GM13976 (cell line): ENCODE measurements at places on chromosomes 5 and 9.

DNA sequence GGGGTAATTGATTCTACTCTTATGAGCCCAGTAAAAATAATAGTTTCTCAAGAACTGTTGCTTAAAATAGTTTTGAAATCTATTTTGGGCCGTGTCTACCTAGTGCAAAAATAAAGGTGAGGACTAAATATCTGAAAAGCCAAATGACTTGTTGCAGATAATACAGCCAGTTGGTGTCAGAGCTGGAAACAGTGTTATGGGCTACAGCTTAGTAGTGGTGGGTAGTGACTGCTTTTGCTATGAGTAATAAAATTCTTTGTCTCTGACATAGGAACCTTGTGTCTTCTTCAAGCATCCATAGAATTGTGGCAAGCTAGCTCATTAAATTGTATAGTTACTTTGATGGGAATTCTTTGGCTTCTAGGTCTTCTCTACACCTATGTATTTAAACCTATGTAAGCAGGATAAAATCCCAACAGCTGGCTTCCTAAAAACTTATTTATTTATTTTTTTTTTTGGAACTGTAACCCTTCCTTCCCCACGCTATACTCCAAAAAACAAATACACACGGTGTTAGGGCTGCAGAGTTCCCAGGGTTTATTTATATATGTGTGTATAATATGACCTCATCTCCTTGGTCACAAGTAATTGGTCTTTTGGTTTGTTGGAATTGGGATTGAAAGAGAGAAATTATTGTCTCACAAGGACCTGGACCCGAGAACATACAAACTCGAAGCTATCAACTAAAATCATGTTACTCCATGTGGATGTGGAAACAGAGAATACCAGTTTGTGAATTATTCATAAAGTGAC lies 138.0 kb downstream of the NUDT12 start:
- no peak for DNase-seq

GRCh38 chr5:150454492-150455229 lies 5.1 kb upstream of the RPS14 start:
- no peak for DNase-seq

DNA sequence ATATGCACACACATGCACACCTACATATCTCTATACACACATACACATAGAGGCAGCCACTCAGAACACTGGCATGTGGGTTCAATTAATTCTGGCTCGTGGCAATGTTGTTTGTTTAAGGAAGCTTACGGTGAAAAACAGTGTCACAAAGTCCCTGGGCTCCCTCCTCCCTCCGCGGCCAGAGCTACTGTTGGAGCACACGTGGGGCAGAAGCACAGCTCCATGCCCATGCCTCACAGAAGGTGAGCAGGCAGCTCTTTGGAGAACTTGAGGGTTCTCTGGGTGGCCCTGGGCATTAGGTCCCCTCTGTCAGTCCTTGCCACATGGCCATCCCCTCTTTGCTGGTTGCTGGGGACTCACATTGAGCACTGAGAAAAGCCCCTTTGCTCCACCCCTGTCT lies 107.5 kb downstream of the GADD45G start:
- no peak for DNase-seq

DNA sequence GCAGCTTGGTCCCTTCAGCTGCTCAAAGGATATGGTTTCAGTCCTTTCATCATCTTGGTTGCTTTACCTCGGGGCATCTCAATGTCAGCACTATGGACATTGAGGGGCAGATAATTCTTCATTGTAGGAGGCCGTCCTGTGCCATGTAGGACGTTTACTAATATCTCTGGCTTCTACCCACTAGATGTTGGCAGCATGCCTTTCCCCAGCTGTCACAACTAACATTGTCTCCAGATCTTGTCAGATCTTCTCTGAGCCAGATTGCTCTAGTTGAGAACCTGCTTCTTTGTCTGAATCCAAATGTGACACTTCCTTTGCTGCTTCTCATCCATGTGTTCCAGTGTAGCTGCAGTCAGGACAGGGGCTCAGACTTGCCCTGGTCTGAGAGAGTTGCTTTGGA lies 10.3 kb downstream of the PTPA start:
- no peak for DNase-seq

GRCh38 chr5:61617995-61618525 lies 286.0 kb downstream of the ZSWIM6 start:
- no peak for DNase-seq

GRCh38 chr5:43601454-43602260 lies 1.3 kb upstream of the NNT start:
- peak; percentile 54 for DNase-seq

DNA sequence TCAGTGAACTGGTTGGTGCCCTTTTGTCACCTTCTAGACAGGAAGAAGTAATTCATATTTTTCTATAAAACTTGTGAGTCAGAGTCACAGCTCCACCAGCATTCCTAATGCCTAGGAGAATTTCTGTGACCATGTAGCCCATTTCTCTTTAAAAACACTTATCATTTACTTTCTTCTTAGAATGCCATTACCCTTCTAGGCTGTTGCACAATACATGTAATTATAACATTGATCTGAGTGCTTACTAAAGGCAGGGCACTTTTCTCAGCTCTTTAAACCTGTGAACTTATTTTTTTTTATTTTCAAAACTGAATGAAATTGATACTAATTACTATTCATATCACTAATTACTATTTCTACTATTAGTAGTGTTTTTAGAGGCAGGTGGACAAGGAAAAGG lies 373.7 kb downstream of the TLE4 start:
- DNase-seq, result no peak

GRCh38 chr5:105639511-105639910 lies 2031.2 kb downstream of the EFNA5 start:
- DNase-seq, result no peak

DNA sequence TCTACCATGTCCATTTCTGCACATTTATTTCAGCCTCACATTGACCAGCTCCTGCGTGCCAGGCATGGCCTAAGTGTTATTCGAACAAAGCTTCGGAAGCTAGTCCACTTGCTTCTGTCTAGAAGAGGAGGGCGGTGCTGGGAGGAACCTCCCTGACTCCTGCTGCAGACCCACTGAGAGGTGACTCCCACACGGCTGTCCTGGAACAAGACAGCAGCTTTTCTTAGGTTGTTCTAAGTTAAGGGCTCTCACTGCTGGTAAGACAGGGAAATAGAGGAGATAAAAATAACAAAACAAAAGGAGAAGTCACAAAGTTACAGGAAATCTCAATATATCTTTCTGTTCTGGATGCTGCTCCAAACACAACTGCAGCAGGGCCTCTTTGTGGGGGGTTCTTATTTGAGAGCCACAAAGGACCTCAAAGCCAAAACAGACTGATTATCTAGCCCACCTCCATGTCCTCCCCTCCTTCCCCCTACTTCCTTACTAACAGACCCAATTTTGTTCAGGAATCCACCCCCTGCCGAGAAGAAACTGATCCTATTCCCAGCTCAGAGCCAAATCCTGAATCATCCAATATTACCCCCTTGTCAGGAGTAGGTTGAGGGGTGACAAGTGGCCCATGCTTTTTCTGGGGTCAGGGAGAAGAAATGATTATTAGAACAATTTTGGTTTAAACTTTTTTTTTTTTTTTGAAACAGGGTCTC lies 28.4 kb upstream of the KCNIP1 start:
- no peak for DNase-seq

- no peak for DNase-seq
Observed at GRCh38 chr5:53426878-53427277, 53.6 kb upstream of the FST start.

GRCh38 chr9:18490641-18491370 lies 16.9 kb downstream of the ADAMTSL1 start:
- no peak for DNase-seq

DNA sequence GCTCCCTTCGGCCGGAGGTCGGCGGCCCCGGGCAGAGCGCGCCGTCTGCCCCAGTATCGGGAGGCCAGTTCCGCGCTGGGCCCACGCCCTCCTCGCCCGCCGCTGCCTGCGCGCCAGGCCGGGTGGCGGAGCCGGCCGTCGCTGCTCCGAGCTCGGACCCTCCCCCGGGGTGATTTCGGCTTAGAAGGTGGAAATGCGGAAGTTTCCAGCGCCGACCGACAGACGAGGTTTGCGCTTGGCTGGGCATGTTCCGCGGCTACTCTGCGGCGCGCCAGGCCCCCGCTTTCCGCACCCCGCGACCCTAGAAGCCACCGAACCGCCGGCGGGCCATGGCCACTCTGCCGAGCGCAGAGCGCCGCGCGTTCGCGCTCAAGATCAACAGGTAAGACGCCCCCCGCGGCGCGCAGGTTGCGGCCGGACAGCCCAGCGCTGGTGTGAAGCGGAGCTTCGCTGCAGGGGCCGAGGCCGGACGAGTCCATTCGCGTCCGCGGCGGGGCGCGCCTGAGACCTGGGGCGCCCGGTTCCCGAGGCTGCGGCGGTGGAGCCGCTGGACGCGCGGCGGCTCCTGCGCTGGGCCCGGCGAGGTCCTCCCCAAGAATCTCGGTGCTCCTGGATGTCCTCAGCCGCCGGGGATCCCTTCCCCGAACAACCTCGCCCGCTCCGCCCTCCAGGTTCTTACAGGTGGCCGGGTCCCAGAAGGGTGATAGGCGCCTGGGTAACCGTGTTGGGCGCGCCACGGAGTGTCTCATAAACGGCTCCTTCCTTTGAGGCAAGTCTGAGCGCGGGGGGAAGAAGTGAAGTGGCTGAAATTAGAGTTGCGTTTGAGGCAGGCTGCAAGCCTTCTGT lies at the start of gene DOCK8:
Gene DOCK8 (plus strand): TSS at position 218 of the 846 bp plus-strand sequence. CDS start 112 bp downstream, at position 330.
- peak; percentile 86 for DNase-seq

- no peak for DNase-seq
Observed at GRCh38 chr9:131875828-131876485, 136.1 kb upstream of the RAPGEF1 start.

GRCh38 chr5:110063640-110064602 lies 374.2 kb downstream of the MAN2A1 start:
- no peak for DNase-seq

- DNase-seq, result no peak
Observed at GRCh38 chr5:172450453-172450852, 3.9 kb downstream of the SH3PXD2B start.

GRCh38 chr5:95217881-95218280 lies 67.0 kb downstream of the MCTP1 start:
- DNase-seq, result no peak

- DNase-seq, result no peak
Observed at GRCh38 chr5:16618138-16618897, 1.5 kb upstream of the RETREG1 start.

- DNase-seq, result no peak
Observed at GRCh38 chr9:99801775-99802174, 19.9 kb upstream of the NR4A3 start.

DNA sequence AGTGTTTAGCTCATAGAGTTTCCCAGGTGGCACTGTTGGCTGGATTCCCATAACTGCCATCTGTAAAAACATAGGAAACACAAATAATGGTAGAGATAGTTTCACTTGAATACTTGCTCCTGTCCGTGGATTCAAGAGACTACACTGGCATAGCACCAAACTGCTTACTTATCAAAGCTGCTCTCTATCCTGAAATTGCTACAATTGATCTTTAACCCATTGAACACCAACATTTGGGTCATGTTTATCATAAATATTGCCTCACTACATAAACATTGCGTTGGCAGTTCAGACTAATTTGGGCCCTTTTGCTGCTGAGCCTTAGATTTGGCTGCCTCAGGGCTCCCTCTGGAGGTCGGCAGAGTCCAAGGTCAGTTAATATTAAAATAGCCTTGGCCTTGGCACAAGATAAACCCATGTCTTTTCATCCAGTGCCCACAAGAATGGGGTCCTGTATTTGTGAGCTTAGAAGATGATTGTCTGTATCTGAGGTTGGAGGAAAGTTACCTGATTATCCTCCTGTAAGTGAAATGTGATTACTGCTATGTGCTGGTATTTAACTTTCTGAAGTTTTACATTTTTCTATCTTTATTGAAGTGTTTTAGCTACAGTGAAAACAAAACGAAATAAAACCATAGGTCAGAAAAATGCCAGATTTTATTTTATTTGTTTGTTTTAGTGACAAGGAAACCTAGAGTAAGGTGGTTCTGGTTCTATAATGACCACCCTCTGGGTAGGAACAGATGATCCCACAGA lies 4.0 kb upstream of the RANBP3L start:
- DNase-seq, result peak; percentile 34

DNA sequence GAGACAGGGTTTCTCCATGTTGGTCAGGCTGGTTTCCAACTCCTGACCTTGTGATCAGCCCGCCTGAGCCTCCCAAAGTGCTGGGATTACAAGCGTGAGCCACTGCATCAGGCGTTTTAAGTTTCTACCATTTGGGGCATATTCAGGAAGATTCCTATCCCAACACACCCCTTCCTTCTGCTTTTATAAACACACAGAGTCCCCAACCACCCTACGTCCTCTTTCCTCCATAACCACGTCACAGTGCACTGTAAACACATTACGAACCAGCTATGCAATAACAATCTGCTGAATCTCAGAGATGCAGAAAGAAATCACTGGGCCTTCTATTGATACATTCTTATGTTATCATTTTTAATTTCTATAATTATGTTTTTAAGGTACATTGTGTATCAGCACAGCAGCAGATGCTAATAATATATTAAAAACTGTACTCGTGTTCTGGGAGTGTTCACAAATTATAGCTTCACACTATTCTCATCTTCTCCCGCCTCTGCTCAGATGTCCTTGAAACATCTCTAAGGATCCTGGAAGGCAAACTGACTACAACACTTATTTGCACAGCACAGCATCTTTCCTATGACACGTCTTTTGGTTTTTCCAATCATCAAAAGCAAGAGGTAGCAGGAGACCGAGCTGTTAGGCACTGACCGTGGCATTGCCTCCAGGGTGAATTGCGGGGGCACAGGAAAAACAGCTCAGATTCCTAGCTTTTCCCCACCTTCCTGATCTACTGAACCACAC lies 60.2 kb downstream of the KCNIP1 start:
- no peak for DNase-seq

GRCh38 chr5:120012431-120012830 lies 383.1 kb downstream of the FAM170A start:
- DNase-seq, result no peak

GRCh38 chr5:127290019-127290945 lies at the start of gene MEGF10:
MEGF10 (plus strand) TSS chr5:127290796; CDS start chr5:127331309, 40,513 bp downstream.
- peak; percentile 65 for DNase-seq

DNA sequence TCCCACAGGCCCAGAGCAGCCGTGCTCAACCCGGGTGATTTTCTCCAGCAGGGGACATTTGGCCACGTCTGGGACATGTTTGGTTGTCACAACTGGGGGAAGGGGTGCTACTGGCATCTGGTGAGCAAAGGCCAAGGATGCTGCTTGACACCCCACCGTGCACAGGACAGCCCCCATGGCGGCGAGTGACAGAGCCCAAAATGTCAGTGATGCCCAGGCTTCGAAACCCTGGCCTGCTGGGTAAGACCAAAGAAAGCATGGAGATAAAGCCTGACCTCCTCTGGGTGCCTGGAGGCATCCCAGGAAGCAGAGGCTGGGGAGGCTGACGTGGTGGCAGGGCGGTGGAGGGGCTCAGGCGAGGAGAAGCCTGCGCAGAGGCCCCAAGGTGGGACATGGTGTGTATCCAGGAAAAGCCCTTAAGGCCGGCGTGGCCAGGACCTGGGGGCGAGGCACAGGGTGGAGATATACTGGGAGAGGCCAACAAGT lies 66.4 kb downstream of the ZNF354C start:
- DNase-seq, result no peak

- no peak for DNase-seq
Observed at GRCh38 chr9:121252104-121252851, 15.7 kb upstream of the GSN start.
